ENCODE measurements at places on chromosomes 12 and 14. TPM values are rescaled to one million over a fixed set of nuclear protein-coding genes. Genes with fewer than 3 reads are reported as not detected.
A peak's percentile ranks its signal among the peaks of the same experiment; 100 is the strongest.

Gene TMEM229B
- 5.9 TPM for total RNA-seq

Gene COX6A1
- total RNA-seq, result 320 TPM

Gene CCDC177
- 7.5 TPM for total RNA-seq

Gene KTN1
- 118 TPM for total RNA-seq

Gene KRT81
- not detected for total RNA-seq

Gene LRFN5
- 1.3 TPM for total RNA-seq

Gene GPR137C
- 4.2 TPM for total RNA-seq

DNA sequence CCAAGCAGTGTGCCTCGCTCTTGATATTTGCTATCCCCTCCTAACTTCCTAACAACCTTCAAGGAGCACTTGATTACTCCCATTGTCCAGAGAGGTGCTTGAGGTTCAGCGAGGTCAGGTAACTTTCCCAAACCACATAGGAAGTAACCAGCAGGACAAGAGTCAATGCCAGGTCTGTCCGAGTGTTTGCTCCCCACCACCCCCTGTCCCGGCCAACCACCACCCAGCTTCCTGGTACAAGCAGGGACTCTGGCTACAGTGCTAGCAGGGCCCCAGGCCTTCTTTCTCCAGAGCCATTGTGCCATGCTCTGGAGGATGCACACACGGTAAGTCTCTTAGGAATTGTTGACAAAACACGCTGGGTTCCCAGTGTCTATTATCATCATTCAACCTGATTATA is 49.2 kb downstream of the SYNE3 start:
- no peaks in the 10 kb centered on the region for H3K4me1 ChIP-seq
- H3K27me3 ChIP-seq, result peaks cover 12% of the 10 kb centered on the region
- DNase-seq, result no peak
- no peak overlapping the region for H3K4me3 ChIP-seq
- no peak overlapping the region for H3K27ac ChIP-seq

DNA sequence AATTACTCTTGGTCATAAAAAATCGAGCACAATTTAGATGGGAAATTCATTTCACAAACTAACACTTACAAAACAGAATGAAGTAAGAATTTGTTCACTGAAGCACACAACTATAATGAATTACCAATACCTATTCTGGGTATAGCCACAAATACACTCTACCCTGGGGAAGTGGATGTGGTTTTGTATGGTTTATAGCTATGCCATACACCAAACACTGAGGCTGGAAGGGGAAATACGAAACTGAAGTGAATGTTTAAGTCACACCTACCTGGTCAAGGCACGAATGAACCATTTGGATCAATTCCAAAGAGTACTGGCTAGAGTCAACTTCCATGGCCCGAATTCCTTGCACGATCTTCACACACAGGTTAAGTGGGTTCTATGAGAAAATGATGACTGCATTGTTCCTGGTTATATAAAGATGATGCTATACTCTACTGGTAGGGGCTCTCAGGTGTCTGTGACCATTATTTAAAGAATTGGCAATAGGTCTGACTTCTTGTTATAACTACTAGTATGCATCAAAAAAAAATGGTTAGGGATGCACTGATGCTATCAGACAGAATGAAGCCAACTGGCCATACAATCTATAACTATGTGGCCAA is 12.8 kb downstream of the NEK9 start:
- H3K36me3 ChIP-seq, result peaks cover 3% of the 10 kb centered on the region
- no peaks in the 10 kb centered on the region for H3K27me3 ChIP-seq
- DNase-seq, result no peak

DNA sequence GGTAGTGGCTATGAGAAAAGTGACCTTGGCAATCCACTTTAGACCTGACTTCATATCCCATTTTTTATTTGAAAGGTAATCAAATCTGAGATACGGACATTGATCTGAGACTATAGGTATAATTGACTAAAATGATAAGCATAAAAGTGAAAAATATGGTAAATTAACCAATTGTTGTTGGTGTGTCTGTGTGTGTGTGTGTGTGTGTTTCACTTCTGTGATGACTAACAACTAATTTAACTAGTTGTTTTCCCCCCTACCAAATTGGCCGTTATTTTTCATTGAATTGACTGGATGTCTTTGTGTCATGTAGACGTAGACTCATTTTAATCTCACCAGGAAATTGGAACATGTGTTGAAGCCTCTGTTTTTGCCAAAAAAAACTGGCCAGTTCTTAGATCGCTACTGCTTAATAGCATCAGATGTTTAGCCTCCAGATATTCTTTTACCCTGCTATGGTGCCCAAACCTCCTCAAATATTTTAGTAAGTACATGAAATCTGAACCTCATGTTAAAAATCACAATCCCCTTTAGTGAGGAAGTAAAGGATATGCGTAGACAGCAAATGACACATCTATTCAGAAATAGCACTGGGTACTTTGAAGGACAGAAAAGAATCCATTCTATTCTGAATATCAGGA is 395.0 kb downstream of the EGLN3 start:
- DNase-seq, result no peak
- peaks cover 10% of the 10 kb centered on the region for H3K4me1 ChIP-seq
- no peaks in the 10 kb centered on the region for H3K27me3 ChIP-seq
- H3K27ac ChIP-seq, result no peak overlapping the region
- no peaks in the 10 kb centered on the region for H3K36me3 ChIP-seq
- H3K4me3 ChIP-seq, result no peak overlapping the region

DNA sequence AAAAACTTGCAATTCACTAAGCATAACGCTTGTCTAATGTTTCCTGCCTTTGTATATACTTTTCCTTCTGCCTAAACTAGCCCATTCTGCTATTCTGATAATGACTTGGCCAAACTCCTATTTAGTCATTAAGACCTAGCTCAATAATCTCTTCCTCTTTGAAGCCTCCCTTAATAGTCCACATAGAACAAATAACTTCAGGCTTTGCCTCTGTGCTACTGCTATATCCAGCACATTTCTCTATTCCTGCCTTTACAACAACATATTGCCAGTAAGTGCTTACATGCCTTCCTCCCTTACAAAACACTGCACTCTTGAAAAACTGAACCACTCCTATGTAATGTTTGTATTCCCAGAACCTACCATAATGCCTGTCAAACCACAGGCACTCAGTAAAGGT is 13.8 kb downstream of the PRICKLE1 start:
- no peak overlapping the region for H3K4me3 ChIP-seq
- no peaks in the 10 kb centered on the region for H3K36me3 ChIP-seq
- DNase-seq, result no peak
- H3K4me1 ChIP-seq, result no peaks in the 10 kb centered on the region
- H3K27ac ChIP-seq, result no peak overlapping the region

- H3K27me3 ChIP-seq, result no peaks in the 10 kb centered on the region
- no peak overlapping the region for H3K4me3 ChIP-seq
- peaks cover 7% of the 10 kb centered on the region for H3K36me3 ChIP-seq
- no peak for DNase-seq
Measured at GRCh38 chr12:121453629-121454028, 53.7 kb downstream of the RNF34 start.

DNA sequence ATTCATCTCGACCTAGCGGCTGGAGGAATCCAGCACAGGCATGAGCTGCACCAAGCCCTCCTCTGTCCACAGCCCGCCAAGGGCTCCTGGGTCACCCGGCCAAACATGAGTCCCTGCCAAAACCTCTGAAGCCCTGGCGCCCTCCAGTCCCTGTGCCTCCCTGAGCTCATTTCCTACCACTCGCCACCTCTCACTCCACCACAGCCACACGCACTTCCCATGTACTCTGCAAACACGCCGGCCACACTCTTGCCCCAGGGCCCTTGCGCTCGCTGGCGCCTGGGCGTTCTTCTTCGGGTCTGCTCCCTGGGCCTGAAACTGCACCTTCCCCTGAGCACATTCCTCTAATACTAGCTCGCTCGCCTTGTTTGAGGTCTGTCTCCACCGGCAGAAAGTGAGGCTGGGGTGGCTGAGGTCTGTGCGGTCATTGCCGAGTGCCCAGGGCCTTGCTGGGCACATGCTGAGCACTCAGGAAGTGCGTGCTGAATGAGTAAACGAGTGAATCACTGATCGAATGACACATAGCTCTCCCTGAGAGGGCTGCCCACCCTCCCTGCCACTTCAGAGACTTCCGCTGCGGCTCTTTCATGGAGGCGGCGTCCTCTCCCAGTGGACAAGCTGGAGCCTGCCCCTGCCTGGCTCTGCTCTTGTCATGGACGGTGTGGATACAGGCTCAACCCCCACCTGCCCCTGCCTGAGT is 33.7 kb upstream of the DLK1 start:
- peak overlapping the region; percentile 21 for H3K27ac ChIP-seq
- no peaks in the 10 kb centered on the region for H3K36me3 ChIP-seq
- peaks cover 2% of the 10 kb centered on the region for H3K27me3 ChIP-seq
- peaks cover 43% of the 10 kb centered on the region for H3K4me1 ChIP-seq
- DNase-seq, result no peak

GRCh38 chr12:103944964-103945363 is 14.8 kb downstream of the HSP90B1 start:
- no peak overlapping the region for H3K4me3 ChIP-seq
- H3K4me1 ChIP-seq, result no peaks in the 10 kb centered on the region
- DNase-seq, result no peak
- peaks cover 38% of the 10 kb centered on the region for H3K36me3 ChIP-seq

GRCh38 chr12:127273626-127274025 is 993.3 kb upstream of the TMEM132C start:
- no peak overlapping the region for H3K27ac ChIP-seq
- H3K4me3 ChIP-seq, result no peak overlapping the region
- peaks cover 31% of the 10 kb centered on the region for H3K27me3 ChIP-seq
- no peaks in the 10 kb centered on the region for H3K4me1 ChIP-seq
- H3K36me3 ChIP-seq, result no peaks in the 10 kb centered on the region

DNA sequence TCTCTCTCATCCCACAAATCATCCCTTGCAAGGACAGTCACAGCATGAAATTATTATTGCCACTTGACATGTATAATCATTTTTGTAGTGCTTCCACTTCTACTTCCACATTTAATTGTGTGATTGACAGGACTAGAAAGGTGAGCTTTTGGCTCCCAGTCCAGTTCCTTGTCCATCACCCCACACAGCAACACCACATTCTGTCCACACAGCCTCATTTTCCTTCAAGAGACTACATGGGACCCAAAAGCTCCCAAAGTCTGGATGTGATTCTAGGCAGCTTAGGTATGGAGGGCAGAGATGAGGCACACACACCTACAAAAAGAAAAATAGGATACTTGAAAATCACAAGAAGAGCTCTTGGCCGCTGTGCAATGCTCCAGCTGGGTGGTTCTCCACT is 366.3 kb downstream of the DPF3 start:
- H3K27ac ChIP-seq, result peak overlapping the region; percentile 3
- no peaks in the 10 kb centered on the region for H3K36me3 ChIP-seq
- H3K27me3 ChIP-seq, result no peaks in the 10 kb centered on the region
- no peak for DNase-seq
- peaks cover 4% of the 10 kb centered on the region for H3K4me1 ChIP-seq
- no peak overlapping the region for H3K4me3 ChIP-seq

DNA sequence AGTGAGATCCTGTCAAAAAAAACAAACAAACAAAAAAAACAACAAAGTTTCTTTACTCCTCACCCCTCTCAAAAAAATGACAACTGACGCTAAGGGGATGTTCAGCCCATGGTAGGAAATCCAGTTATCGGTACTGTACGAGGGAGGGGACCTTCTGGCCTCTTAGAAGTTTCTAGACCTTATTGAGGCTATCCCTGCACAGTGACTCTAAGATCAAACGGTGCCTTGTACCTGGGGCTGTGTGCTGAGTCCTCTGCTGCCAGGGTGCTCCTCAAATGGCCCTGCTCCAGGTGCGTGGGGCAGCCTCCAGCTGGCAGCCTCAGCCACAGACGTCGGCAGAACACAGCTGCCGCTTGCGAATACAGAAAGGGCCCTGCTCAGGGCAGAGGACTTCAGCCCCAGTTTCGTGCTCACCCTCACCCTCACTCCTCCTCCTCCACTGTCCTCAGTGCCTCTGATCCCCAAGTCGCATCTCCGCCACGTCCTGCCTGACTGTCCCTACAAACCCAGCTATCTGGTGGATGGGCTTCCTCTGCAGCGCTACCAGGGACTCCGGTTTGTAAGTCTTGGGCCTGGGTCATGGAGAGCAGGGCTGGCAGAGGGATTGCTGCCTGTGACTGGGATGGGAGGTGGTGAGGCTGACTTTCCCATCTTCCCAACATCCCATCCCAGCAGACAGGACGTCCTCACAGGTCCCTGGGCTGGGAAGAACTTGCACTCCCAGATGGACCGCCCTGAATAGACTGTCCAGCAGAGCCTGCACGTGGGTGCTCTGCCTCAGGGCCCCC is 90.9 kb downstream of the B4GALNT3 start:
- no peak for DNase-seq
- no peak overlapping the region for H3K4me3 ChIP-seq
- H3K27me3 ChIP-seq, result peaks cover 9% of the 10 kb centered on the region
- no peaks in the 10 kb centered on the region for H3K36me3 ChIP-seq
- no peaks in the 10 kb centered on the region for H3K4me1 ChIP-seq

DNA sequence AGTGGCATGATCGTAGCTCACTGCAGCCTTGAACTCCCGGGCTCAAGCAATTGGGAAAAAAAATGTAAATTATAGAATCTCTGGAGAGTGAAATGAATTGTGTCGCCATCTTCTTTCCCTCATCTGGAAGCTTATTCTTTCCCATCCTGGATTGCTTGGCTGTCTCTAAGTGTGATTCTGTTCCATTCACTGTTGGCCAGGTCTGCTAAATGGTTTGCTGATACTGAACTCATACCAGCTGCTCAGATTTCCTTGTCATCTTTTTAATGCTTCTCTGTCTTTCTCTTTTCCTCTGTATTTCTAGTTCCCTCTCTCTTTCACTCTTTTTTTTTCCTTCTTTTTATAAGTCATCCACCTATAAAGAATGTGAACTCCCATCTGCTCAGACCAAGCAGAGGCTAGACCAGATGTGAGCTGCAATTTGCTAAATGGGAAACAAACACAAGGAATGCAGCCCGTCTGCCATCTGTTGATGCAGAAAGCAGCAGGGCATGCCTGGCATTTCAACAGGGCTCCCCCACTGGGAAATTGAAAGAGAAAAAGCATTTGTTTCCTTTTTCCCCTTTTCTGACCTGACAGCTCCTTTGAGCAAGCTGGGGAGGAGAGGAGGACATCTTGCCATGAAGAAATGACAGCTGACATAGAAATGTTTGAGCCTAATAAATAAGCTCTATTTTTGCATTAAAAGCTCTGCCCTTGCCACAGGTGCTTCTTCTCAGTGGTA is 1823.6 kb upstream of the FLRT2 start:
- H3K27ac ChIP-seq, result no peak overlapping the region
- no peak overlapping the region for H3K4me3 ChIP-seq
- no peaks in the 10 kb centered on the region for H3K36me3 ChIP-seq
- no peaks in the 10 kb centered on the region for H3K27me3 ChIP-seq
- DNase-seq, result no peak

- DNase-seq, result no peak
- no peaks in the 10 kb centered on the region for H3K36me3 ChIP-seq
- peaks cover 6% of the 10 kb centered on the region for H3K4me1 ChIP-seq
Measured at GRCh38 chr14:78486621-78487020, 316.4 kb downstream of the NRXN3 start.

GRCh38 chr12:26153421-26154154 is 28.8 kb upstream of the BHLHE41 start:
- no peaks in the 10 kb centered on the region for H3K27me3 ChIP-seq
- no peak overlapping the region for H3K27ac ChIP-seq
- no peaks in the 10 kb centered on the region for H3K4me1 ChIP-seq
- H3K4me3 ChIP-seq, result no peak overlapping the region
- DNase-seq, result no peak
- no peaks in the 10 kb centered on the region for H3K36me3 ChIP-seq

Measured in neural crest cell (in vitro differentiated cells).